ENCODE measurements at places on chromosomes 6 and 20.

- DNase-seq: no peak
Measured at GRCh38 chr6:41036601-41037000, 2.4 kb downstream of the UNC5CL start.

DNA sequence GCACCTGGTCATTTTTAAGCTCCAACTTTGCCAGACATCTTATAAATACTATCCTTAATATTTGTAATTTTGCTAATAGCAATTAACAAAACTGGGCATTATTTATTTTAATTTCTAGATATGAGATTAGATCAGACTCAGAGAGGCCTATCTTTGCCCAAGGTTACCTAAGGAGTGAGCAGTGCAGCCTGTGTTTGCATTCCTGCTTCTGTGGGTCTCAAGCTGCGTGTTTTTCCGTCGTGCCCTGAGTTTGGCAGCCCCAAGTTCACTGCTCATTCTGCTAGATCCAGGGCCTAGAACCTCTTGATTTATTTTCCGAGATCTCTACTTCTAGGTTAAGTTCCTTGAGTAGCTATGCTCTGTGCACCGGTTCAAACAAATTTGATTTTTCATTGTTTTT is 11.0 kb upstream of the ADGRG6 start:
- DNase-seq: no peak

GRCh38 chr20:962683-963082 is 39.4 kb downstream of the RSPO4 start:
- DNase-seq: no peak

- no peak for DNase-seq
Measured at GRCh38 chr6:26250698-26251044, 114.3 kb upstream of the BTN3A2 start.

GRCh38 chr6:4943716-4944115 is 60.1 kb downstream of the RPP40 start:
- DNase-seq: no peak

- no peak for DNase-seq
Measured at GRCh38 chr20:40571639-40572038, 117.4 kb downstream of the MAFB start.

DNA sequence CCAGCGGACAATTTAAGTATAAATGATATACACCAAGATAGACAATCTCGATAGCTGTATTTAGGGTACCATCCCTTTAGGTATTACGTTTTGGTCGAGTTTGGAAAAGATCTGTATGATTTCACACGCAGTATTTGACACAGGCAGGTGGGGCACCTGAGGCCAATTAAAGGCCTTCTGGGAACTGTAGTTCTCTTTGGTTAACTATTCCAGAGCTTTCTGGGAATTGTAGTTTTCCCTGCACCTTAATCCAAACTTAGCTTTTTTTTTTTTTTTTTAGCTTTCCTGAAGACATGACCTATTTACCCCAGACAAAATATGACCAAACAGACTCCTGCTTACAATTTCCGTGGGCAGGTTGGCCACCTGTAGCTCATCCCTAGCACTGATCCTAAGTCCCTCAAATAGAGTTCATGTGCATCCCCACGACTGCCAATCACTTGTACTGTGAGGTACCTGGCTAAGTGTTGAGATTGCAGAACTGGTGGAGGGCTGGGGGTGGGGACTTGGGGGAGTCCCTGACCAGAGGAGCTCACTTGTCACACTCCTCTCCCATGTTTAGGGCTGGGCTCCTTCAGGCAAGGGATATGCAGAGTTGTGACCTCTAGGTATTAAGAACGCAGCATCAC is 999 bp upstream of the EHMT2 start:
- DNase-seq: no peak

GRCh38 chr6:11922901-11923300 is 89.2 kb upstream of the HIVEP1 start:
- DNase-seq: no peak

DNA sequence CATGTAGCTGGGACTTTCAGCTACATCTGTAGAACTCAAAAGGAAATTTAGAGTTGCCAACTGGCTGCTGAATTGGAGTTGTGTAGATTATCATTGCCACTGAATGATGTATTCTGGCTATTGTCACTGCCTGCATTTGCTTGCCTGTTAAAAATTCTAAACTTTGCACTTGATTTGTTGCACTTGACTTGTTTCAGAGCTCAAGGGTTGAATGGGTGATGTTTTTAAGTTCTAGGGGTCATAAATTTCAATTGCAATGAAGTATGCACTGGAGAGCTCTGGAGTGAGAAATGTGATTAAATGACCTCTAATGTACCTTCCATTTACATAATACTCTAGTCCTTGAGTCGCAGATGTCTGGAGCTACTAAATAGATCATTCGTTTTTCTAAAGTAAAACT is 102.4 kb downstream of the TNFRSF21 start:
- DNase-seq: no peak

- DNase-seq: no peak
Measured at GRCh38 chr20:35489717-35490116, 34.3 kb downstream of the CEP250 start.

- DNase-seq: no peak
Measured at GRCh38 chr20:62061851-62062423, 3.7 kb downstream of the TAF4 start.

- no peak for DNase-seq
Measured at GRCh38 chr20:7355051-7355450, 585.2 kb downstream of the HAO1 start.

DNA sequence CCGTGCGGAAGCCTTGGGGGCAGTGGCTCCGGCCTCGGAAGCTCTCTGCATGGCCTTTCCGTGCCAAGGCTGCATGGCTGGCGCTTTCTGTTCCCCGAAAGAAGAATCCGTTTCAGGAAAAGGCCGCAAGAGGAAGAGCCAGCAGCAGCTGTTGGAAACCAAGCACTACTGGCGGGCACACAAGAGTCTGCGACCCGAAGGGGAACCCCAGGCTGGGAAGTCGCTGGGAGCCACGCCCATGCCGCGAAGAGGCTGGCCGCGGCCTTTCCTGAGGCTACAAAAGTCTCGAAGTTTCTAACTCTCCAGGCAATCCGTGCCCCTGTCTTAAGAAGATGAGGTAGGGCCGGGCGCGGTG is at the start of gene CGAS:
TSS of gene CGAS (minus strand) at position 191 of the 355 bp plus-strand sequence. CDS start at position 75, 116 bp downstream.
- peak; percentile 65 for DNase-seq

- no peak for DNase-seq
Measured at GRCh38 chr20:137668-138490, 4.5 kb upstream of the DEFB126 start.

GRCh38 chr6:90227213-90227612 is 69.4 kb downstream of the BACH2 start:
- no peak for DNase-seq

DNA sequence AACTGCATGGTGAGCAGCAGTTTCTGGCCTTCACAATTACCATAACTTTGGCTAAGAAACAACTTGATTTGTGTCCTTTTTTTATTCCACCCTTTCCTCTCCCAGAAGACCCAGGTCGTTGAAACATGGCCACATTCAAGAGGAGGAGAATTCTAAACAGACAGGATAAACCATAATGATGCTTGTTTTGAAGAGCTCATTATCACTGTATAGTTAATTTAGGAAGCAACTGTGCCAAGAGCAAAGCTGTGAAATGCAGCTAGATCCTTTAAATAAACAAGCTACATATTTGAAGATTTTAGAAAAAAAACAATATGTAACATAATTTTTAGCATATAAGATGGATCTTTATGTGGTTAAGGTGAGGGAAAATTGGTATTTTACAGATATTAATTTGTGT is 104.5 kb downstream of the KLHL32 start:
- no peak for DNase-seq

DNA sequence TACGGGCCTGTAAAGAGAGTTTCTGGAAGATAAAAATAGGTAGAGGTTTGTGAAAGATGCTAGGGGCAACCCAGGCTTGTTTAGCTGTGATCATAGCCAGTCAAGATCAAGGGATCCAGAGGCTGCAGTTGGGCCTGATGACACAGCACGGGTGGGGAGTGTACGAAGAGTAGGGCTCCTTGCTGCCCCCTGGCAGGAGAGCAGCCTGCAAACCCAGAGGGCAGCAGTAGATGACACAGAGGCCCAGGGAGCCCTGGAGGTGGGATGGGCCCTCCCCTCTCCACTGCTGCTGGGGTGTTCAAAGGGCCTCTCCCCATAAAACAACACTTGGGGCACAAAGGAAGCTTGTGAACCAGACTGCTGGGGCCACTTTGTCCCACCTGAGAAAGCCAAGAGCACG is 47.2 kb downstream of the VEGFA start:
- DNase-seq: no peak

- no peak for DNase-seq
Measured at GRCh38 chr20:23727016-23727415, 23.7 kb downstream of the CST1 start.

- DNase-seq: no peak
Measured at GRCh38 chr20:2171266-2171790, 69.7 kb downstream of the STK35 start.

DNA sequence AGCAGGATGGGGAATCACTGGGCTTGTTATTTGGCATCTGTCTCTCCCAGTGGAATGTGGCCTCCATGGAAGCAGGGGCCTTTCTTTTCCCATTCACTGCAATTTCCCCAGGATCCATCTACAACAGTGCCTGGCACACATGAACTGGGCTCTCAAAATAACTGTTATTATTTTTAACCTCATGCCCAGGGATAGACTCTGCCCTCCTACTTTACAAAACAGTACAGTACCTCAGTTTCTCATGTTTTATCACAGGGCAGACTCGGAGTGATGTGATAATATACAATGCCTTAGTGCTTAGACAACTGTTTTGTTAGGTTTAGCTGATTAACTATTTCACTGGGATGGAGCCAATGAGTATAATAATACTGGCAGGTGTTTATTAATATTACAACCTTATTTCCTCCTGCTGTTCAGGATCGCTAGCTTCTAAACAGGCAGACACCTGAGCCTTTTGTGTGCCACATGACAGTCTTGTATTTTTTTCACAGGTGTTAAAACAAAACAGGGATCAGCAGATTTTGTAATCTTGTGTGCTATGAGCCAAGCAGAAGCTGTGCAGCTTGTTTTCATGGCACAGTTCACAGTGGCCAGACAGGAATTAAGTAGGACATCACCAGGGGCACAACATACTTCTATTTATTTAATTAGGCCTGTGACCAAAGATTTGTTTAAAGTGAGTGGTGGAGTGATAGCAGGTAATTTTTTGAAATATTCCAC is 157.7 kb upstream of the EYA4 start:
- no peak for DNase-seq

DNA sequence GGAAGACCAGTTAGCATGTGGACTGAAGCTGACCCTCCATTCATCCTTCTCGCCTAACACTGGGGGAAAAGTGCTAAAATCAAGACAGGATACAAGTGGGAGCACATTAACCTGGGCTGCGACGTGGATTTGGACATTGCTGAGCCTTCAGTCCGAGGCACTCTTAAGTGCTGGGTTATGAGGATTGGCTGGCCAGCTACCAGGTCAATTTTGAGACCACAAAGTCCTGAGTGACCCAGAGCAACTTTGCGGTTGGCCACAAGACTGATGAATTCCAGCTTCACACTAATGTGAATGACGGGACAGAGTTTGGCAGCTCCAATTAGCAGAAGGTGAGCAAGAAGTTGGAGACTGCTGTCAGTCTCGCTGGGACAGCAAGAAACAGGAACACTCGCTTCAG is 20.7 kb downstream of the FUCA2 start:
- DNase-seq: no peak

- DNase-seq: no peak
Measured at GRCh38 chr6:142568857-142569597, 267.2 kb downstream of the ADGRG6 start.

DNA sequence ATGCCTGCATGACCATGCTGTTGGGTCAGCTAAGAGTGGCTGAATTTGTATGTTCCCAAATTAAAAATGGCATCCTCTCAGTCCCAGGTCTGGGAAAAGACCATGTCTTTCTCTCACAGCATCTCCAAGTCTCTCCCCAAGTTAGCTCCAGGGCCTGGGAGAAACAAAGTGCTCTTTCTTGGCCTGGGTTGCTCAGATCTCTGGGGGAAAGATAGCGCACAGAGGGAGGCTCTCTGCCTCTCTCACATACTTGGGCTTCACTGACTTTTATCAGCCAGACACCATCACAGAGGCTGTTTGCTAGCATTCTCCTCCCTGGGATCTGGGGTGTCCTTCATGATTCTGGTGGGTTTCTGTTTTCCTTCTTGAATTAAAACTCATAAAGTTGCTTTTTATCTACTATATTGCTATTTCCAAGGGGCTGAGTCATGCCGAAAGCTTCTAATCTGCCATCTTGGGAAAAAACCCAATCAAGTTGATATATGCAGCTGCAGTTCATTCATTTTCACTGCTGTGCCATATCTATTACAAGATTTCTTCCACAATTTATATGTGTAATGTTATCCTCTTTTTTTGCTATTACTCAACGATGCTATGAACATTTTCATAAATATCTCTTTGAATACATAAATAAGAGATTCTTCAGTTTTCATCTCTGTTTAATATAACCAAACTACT is 190.2 kb downstream of the MOXD1 start:
- DNase-seq: no peak

DNA sequence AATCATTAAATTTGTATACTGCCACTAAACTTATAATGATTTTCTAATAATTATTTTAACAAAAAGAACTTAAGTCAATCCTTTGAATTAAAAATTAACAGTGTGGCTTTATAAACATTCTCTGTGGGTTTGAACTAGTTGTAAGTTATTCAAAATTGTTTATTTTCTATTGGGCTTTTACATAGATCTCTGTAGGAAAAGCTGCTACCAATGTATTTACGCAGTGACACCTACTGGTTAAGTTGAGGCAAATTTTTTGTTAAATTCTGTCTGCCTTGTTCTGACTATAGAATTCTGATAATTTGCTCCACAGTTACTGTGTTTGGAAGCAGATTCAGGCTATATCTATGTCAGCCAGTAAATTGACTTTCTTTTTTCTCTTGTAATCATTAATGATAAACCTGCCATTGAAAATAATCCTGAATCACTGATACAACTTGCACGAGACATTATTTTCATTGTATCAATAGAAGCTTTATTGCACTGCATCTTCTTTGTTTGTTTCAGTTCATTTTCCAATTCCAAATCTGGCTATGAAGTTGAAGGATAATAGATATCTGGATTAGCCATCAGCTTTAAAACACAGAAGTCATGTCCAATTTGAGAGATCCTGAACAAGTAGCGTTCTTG is 66.0 kb upstream of the UTRN start:
- no peak for DNase-seq

- DNase-seq: no peak
Measured at GRCh38 chr6:22512686-22513427, 56.5 kb upstream of the HDGFL1 start.

- no peak for DNase-seq
Measured at GRCh38 chr20:10177326-10177725, 41.3 kb upstream of the SNAP25 start.

GRCh38 chr6:3372184-3372846 is 84.5 kb downstream of the SLC22A23 start:
- no peak for DNase-seq

DNA sequence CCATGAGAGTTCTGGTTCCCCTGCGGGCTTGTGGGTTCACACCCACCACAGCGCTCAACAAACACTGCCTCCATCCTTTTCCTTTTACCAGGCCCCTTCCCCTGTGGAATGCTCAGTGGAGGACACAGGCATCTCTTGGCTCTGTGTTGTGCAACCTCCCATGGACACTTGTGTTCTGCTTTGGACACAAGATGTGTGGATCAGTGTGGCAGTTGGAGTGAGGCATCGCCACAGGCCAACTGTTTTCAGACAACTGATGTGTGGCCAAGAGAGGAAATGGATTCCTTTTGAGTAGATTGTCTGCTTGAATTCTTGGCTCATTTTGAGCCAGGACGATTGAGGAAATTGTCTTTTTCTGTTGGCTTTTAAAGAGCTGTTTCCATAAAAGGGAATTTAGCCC is 26.8 kb downstream of the CST8 start:
- no peak for DNase-seq

GRCh38 chr20:20505554-20505953 is 137.7 kb downstream of the INSM1 start:
- no peak for DNase-seq

GRCh38 chr20:18504479-18505060 is 3.2 kb upstream of the SEC23B start:
- no peak for DNase-seq
